ENCODE measurements at places on chromosomes 5 and 9. TPM values are rescaled to one million over a fixed set of nuclear protein-coding genes. Genes with fewer than 3 reads are reported as not detected.

EQTN gene
- total RNA-seq: not detected

MSX2 gene
- 0.90 TPM for total RNA-seq

PCDHA1 gene
- 0.03 TPM for total RNA-seq

ABO gene
- total RNA-seq: not detected

ZBED3 gene
- 0.76 TPM for total RNA-seq

LPAR1 gene
- total RNA-seq: 2.7 TPM

ADGRD2 gene
- total RNA-seq: not detected

PCDHGA4 gene
- 0.71 TPM for total RNA-seq

SPINK6 gene
- total RNA-seq: 1.2 TPM

FASTKD3 gene
- 24.7 TPM for total RNA-seq

GPBP1 gene
- 40.8 TPM for total RNA-seq

OR13C4 gene
- not detected for total RNA-seq

SCGB3A2 gene
- total RNA-seq: not detected

CYLC2 gene
- not detected for total RNA-seq

FBN2 gene
- total RNA-seq: 12.8 TPM

SMIM33 gene
- total RNA-seq: not detected

TNIP1 gene
- total RNA-seq: 72.9 TPM

CCDC192 gene
- not detected for total RNA-seq

BARX1 gene
- total RNA-seq: not detected

DAPK1 gene
- 0.10 TPM for total RNA-seq

CATSPER3 gene
- 0.13 TPM for total RNA-seq

RXFP3 gene
- 0.13 TPM for total RNA-seq

PCSK1 gene
- total RNA-seq: 0.43 TPM

GRXCR2 gene
- not detected for total RNA-seq

ADRB2 gene
- 0.11 TPM for total RNA-seq

INSYN2B gene
- 14.0 TPM for total RNA-seq

C1QTNF3 gene
- not detected for total RNA-seq

GMCL2 gene
- not detected for total RNA-seq

LCN2 gene
- total RNA-seq: not detected

NUTM2G gene
- total RNA-seq: not detected

INSL4 gene
- total RNA-seq: 0.33 TPM

LECT2 gene
- total RNA-seq: not detected

EIF4E1B gene
- not detected for total RNA-seq

EFNA5 gene
- total RNA-seq: 4.1 TPM

ABLIM3 gene
- 23.4 TPM for total RNA-seq

IER5L gene
- total RNA-seq: 76.5 TPM

PTGDS gene
- not detected for total RNA-seq

CDKN2A gene
- total RNA-seq: not detected

SPDL1 gene
- total RNA-seq: 40.7 TPM

FGF18 gene
- not detected for total RNA-seq

SHISAL2B gene
- total RNA-seq: not detected

SLC28A3 gene
- total RNA-seq: 0.02 TPM

MLANA gene
- not detected for total RNA-seq

TAF11L5 gene
- total RNA-seq: not detected

SCAI gene
- total RNA-seq: 3.5 TPM

C8G gene
- 0.47 TPM for total RNA-seq

SLC34A3 gene
- total RNA-seq: not detected

DNM1 gene
- 18.9 TPM for total RNA-seq

CLK4 gene
- total RNA-seq: 6.5 TPM

AP3B1 gene
- total RNA-seq: 30.3 TPM

TRIM23 gene
- total RNA-seq: 14.0 TPM

SLC1A1 gene
- 0.13 TPM for total RNA-seq
